ENCODE measurements at places on chromosomes 7 and 10.

DNA sequence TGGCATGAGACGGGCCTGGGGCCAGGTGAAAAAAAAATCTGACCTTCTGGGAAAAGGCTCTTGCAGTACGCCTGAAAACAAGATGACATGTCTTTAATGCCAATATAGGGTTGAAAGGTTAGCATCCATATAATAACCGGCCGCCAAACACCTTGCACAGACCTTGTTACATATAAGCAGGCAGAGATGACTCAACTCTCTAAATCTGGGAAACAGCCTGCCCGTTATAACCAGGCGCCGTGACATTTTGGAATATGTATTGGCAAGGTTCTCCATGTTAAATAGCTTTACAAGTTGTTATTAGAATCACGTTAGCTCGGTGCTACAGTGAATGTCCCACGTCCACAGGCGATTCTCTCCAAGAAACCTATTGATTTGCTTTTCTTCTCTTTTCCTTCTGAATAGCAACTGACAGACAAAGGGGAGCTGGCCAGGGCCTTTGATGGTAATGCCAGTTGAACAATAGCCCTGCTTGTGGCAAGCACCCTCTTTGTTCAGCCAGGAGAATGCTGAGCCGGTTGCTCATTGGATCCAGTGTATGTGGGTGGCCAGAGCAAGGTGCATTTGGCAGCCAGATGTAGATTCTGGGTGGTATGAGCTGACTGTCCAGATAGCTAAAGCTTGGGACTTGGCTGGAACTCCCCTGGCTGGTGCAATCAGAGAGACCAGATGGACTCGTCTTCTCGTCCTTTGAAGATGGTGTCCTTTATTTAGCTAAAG lies 80.1 kb upstream of the AUTS2 start:
- DNase-seq = no peak

DNA sequence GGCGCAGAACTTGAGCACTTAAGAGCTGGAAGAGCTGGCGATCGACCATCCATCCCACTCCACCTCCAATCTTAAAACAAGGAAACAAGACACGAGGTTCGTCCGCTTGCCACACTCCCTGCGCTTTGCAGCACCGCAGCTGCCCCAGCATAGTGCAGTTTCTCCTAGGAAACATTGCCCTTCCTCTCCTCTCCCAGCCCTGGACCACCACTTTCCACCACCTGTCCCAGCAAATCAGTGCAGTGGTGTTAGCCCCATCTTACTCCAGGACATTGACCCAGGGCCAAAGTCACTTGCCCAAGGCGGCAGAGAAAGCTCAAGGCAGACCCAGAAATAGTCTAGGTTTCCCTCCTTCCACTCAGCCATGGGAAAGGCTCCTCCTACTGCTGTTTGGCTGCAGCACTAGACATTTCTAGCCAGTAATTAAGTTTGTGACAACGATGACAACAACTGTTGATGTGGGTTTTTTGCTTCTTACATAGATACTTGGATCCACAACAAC lies 1.5 kb upstream of the PARD3 start:
- DNase-seq = no peak

DNA sequence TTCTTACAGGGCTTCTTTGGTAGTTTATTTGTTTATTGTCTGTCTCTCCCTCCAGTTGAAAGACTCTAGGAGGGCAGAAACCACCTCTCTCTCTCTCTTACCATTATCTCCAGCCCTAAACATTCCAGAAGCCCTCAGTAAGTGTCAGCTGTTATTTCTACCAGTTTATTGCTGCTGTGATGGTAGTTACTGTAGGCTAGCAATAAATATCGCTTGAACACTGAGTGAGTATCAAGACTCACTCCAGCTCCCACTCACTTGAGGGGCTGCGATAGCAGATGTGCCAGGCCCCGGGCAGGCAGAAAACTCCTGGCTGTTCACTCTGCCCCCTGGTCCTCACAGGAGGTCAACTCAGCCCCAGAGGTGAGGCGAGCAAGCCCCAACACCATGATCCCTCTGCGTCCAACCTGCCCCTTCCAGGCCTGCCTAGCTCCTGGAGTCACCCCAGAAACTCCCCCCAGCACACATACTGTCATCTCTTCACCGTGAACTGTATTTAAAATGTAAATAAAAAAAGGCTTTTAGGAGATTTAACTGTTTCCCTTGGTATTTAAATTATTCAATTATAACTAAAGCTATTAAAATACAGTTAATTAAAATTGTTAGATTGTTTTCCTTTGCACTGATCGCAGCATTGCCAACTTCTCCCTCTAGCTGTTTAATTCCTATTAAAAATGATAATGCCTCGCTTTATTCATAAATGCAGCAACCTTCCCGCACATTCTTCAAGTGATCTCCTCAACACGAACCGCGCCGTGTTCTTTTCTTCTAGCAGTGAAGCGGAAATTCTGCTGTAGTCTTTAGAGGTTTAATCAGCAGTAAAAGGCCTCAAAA lies 321.1 kb upstream of the ZMIZ1 start:
- DNase-seq = no peak

- no peak for DNase-seq
Measured at GRCh38 chr10:108523016-108523800, 1358.7 kb upstream of the SORCS1 start.

DNA sequence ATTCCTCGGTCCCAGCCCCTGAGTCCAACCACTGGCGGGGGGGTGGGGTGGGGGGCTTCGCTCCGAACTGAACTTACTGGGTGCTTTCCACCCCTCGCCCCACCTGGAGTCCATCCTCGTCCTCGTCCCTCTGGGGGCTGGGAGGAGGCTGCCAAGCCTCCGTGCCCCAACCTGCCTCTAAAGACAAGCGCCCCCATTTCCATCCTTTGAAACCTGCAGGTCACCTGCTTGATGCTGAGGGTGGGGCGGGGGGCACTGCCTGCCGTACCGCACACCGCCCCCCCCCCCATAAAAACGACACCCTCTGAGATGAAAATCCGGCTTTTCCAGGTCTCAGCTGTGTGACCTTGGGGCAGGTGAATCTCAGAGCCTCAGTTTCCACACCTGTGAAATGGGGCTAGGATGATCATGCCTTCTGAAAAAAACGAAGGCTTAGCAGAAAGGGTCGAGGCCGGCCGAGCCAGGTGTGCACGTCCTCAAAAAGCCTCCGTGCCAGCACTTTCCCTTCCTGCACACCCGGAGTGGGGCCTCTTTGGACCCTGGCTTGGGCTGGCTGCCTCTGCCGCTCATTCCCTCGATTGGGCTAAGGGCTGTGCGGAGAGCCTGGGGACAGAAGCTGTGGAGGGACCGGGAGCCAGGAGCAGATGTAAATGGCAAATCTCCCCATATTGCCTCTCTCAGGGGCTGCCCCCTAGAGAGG lies 967 bp downstream of the ELFN1 start:
- DNase-seq = no peak

- no peak for DNase-seq
Measured at GRCh38 chr10:131662851-131663250, 238.0 kb upstream of the PPP2R2D start.
